ENCODE measurements at places on chromosomes 5 and 9. TPM values are rescaled to one million over a fixed set of nuclear protein-coding genes. Genes with fewer than 3 reads are reported as not detected.

DNA sequence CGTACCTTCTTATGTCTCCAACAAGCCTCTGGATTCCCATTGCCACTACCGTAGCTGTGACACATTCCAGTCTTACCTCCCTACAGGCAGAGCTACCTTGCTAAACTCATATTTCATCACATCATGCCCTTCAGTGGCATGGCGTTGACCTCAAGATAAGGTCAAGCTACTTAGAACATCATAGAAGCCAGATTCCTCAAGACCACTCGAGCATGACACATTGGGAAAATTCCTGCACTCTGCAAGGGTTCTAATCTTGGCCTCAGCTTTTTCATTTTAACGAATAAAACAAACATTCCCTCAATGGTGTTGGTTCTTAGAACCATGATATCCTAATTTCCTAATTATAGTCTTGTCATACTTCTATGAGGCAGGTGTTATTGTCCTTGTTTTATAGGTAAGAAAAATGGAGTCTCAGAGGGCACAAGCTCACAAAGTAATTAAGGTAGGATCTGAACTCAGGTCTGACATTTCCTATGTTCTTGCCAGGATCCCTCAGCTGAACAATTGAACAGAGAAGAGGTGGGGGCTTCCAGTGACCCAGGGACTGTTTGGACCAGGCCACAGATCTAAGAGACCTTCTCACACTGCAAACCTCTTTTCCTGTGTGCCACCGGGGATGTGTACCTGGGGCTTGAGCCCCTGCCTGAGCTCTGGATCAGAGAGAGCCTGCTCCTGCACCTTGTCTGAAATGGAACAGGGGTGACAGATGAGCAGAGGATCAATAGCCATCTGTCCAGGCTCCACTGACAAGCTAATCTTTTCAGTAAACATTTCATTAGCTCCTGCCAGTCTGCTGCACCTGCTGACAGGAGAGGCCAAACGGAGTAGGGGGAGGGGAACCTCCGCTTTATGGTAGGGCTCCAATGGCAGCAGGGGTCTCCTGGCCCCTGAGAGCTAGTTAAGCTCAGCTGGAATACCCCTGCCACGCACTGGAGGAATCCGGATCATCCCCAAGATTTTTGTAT lies 49.3 kb downstream of the ALG2 start:
- peak; percentile 75 for DNase-seq

DNA sequence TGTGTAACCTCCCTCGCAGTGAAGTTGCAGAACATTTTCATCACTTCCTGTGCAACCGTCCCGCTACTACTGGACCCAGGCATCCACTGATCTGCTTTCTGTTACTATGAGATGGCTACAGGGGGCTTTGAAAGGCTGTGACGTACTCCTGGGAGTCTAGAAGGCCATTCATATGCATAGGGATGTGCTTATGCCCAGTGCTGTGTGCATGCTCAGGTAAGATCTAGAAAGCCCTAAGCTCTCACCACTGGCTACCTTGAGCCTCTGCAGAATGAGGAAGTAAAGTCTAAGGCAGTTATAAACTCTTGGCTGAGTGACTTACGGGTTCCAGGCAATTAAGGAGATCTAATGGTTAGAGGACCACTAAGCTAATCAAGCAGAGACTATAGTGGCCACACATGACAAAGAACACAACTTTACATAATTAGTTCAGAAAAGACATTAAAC lies 11.8 kb downstream of the HNRNPAB start:
- DNase-seq: no peak

DNA sequence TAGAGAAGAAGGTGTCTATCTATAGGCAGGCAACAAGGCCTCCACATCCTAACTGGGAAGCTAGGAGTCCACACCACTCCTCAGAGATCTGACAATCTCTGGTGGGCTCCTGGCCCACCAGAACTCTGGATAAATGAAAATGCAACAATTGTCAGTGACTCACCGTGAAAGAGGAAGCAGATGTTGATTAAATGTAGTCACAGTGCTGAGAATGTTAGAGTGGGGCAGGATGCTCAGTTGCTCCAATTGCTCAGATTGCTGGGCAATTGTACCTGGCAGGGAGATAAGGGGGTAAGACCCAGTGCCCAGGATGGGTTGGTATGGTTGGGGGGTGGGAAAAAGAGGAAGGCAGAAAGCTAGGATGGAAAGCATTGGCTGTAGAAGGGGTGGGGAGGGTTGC lies 4.3 kb downstream of the CCL19 start:
- no peak for DNase-seq

DNA sequence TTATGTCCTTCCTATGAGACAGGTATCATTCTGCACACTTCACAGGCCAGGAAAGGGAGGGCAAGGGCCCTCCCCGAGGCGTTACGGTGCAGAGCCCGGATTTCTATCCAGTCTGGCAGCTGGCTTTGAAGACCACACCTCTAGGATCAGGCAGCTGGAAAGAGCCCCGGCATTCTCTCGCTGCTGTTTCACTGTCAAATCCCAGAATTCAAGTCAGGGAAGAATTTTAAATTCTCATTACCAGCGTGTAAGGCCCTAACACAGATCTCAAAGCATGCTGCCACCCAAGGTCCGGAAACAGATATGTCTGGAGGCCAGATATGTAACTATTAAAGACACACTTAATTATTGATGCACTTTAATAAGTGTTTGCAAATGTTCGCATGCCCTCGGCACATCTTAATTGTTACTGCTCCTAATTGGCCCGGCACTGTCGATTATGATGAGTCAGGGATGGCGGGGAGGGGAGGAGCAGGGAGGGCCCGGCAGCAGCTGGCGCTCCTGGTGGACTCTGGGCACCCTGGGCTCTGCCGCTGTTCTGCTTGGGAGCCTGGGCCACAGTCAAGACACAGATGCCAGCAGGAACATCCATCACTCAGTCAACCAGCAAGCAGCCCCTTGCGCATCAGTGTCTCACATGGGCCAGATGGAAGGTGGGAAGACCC lies 76.3 kb upstream of the BARHL1 start:
- DNase-seq: no peak

DNA sequence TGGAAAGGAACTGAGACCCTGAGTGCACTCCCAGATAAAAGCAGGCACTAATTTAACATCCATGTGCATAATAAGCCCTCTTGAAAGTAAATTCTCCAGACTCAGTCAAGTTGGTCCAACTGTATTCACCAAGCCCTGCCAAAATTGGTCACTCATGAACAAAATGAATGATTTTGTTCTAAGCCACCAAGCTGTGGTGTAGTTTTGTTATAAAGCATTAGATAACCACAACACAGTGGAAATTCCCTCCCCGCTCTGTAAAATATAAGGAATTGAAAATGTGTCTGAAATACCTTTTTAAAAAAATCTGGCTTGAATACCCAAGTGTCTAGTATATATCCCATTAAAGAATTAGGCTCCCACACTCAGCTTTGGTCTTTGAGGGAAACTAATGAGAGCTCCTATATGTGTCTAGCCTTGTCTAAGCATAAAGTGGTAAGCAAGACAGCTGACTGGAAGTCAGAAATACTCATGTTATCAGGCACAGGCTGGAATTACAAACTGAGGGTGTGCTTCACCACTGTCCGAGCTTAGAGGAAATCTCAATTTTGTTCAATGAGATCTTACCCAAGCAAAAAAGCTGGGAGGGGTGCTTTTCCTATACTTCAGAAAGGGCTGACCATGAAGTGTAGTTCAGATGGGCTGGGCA lies 33.2 kb downstream of the IDNK start:
- no peak for DNase-seq

GRCh38 chr5:34008802-34009201 lies 952 bp upstream of the AMACR start:
- DNase-seq: no peak

The ZNF454 gene
- total RNA-seq: 2.3 TPM

GRCh38 chr5:121033334-121033733 lies 569.2 kb downstream of the PRR16 start:
- no peak for DNase-seq

DNA sequence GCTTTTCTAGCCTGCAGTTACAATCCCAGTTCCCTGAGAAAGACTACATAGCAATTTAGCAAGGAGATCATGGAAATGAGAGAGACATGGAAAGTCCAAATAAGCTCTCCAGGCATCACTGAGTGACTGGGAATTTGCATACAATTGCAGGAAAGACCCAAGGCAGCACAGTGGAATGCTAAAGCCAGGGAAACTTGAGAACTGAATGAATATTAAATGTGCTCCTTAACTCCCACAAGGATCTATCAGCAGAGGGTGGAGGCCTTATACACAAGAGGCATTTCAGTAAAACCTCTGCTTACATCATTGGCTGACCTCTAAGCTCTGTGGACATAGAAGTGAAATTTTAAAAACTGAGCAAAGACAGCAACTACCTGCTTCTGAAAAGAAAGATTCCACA lies 355.6 kb upstream of the DAB2 start:
- DNase-seq: no peak

The MATR3 gene
- 234 TPM for total RNA-seq

The FAM53C gene
- total RNA-seq: 34.7 TPM

DNA sequence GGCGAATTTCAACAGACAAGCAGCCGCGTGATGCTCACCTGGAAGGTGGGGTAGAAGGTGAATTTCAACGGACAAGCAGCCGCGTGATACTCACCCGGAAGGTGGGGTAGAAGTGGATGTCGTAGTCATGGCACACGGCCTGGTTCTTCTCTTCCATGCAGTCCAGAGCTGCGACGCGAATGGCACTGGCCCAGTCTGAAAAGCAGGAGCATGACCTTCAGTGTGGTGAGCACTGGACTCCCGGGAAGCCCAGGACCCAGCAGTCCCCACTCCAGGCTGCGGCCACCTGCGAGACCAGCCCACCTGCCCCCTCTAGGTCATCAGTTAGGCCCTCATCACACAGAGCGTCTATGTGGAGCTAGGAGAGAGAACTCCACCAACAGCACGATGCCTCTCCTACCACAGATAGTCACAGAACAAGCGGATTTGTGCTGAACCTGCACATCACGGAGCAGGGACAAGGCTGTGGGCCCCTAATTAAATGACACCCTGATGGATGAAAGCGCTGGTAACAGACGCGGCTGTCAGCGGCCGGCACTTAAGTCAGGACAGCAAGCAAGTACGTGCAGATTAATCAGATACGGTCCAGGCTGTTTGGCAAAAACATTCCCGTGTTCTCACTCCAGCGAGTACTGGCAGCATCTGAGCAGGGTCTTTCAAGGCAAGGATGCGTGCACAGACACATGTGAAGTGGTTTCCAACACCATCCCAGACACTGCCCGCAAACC lies 18.8 kb downstream of the QSOX2 start:
- DNase-seq: no peak

DNA sequence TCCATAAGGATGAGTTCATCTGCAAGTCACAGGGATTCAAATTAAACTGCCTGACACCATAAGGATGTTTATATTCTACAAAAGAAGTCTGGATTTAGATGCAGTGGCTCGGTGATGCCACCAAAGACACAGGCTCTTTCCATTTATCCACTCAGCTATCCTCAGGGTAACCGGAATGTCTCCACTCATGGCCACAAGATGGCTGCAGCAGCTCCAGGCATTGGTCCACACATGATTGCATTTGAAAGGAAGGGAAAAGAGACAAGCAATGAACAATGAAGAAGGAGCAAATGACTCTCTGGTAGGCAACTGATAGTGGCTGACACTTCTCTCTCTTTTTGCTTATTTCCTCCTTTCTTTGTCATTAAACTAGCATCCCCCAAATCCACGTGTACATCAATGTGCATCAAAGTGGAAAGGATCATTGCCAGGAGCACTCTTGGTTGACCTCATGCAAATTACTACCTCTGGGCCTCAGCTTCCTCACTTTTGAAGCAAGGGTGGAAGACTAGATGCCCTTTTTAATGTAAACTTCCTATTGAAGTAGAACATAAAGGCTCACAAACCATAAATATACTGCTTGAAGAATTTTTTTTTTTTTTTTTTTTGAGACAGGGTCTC lies 7.2 kb upstream of the SNX30 start:
- no peak for DNase-seq

GRCh38 chr5:42020788-42021530 lies 95.9 kb downstream of the FBXO4 start:
- no peak for DNase-seq

GRCh38 chr5:132082329-132083023 lies 8.9 kb downstream of the CSF2 start:
- DNase-seq: no peak

DNA sequence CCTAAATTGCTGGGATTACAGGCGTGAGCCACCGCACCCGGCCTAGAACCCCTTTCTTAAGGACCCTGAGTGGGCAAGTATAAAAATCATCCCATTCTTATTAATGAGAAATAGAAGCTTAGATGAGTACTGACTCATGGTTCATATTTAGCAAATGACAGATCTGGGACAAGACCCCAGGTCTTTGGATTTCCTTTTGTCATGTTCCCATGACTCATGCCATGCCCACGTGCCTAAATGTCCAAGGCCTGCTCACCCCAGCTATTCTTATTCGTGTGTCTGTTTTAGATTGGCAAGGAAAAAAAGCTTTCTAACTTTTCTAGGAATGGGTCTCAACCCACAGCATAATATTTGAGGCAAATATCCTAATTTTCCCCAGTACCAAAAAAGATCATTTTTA lies 57.7 kb upstream of the RPS23 start:
- no peak for DNase-seq

The DIPK1B gene
- 6.6 TPM for total RNA-seq

- DNase-seq: no peak
Observed at GRCh38 chr5:167348251-167348926, 943.1 kb upstream of the WWC1 start.

- DNase-seq: no peak
Observed at GRCh38 chr5:143006501-143006900, 236.3 kb downstream of the ARHGAP26 start.

The DDX4 gene
- total RNA-seq: not detected

- DNase-seq: no peak
Observed at GRCh38 chr5:64486163-64486562, 19.7 kb upstream of the RGS7BP start.

- peak; percentile 31 for DNase-seq
Observed at GRCh38 chr9:14538526-14538925, 154.7 kb downstream of the ZDHHC21 start.

The PCDHB7 gene
- total RNA-seq: 1.1 TPM

- DNase-seq: peak; percentile 68
Observed at GRCh38 chr9:86034863-86035734, 64.3 kb downstream of the GOLM1 start.

GRCh38 chr9:126374366-126374781 lies 47.7 kb downstream of the MVB12B start:
- no peak for DNase-seq

The SMIM33 gene
- not detected for total RNA-seq

GRCh38 chr5:112219000-112219399 lies 200.1 kb downstream of the EPB41L4A start:
- no peak for DNase-seq

GRCh38 chr9:89669361-89669842 lies 64.6 kb downstream of the GADD45G start:
- DNase-seq: no peak

The MEGF10 gene
- 0.65 TPM for total RNA-seq

- DNase-seq: peak; percentile 31
Observed at GRCh38 chr9:99336005-99336404, 113.9 kb downstream of the SEC61B start.

Data from esophagus muscularis mucosa (tissue), 4 donors.